Sigmoid colon (tissue), 7 donors: ENCODE measurements at places on chromosomes 2 and 18. TPM values are rescaled to one million over a fixed set of nuclear protein-coding genes. Genes with fewer than 3 reads are reported as not detected.
A peak's percentile ranks its signal among the peaks of the same experiment; 100 is the strongest.

The METAP1D gene
- 5.4 TPM for polyA plus RNA-seq

GRCh38 chr18:56326336-56327072, 311.9 kb downstream of the TXNL1 start:
- no peak for DNase-seq

- no peak for DNase-seq
These were observed 6.5 kb upstream of the ACTG2 start for GRCh38 chr2:73886357-73886756.

- DNase-seq: peak; percentile 77
These were observed 312.9 kb downstream of the PRKCE start for GRCh38 chr2:45964223-45964841.

The TUBA4B gene
- polyA plus RNA-seq: not detected

The MYL12A gene
- polyA plus RNA-seq: 1,173 TPM

GRCh38 chr18:26471027-26471426, 77.3 kb downstream of the KCTD1 start:
- DNase-seq: no peak

- no peak for DNase-seq
These were observed 44.4 kb downstream of the TFPI start for GRCh38 chr2:187509667-187510417.

The VAMP5 gene
- 93.7 TPM for polyA plus RNA-seq

The LRATD1 gene
- 40.6 TPM for polyA plus RNA-seq

DNA sequence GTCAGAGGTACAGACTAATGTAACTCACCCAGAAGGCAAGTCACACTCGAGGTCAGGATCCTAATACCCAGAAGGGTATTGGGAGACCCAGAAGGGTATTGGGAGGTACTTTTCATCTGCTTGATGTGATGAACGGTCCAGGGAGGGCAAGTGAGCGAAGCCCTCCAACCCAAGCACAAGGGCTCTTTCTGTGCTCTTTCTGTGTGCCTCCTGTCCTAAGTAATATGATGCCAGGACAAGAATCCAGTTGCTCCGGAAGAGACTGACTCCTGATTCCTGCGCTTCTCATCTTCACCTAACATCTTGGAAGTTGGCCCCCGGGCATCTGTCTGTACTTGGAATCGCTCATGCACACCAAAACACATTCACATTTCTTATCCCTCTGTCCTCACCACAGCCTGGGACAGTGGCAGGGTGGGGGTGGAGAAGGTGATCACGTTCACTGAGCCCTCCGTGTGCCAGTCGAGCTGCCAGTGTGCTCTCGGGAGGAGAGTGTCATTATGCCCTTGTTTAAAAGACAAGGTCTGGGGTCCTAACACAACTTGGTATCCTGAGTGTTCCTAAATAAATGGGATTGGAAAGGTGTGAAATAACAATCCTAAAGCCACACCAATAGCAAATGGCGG, 17.1 kb downstream of the GYPC start:
- no peak for DNase-seq

DNA sequence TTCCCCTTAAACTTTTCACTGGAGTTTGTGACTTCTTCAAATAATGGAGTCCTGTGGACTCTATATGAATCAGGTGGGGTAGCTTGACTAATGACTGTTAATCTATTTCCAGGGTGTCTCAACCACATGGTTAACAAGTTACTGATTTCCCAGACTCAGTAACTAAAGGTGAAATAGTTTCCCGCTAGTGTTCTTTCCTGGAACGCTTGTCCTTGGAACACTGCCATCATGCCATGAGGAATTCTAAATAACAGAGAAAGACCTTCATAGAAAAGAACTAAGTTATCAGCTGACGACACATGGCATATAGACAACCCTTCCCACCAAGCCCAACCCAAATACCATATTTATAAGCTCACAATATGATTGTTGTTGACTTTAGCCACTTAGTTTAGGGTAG, 1027.9 kb upstream of the FAM98A start:
- DNase-seq: no peak

The KLHL14 gene
- not detected for polyA plus RNA-seq

The L3MBTL4 gene
- polyA plus RNA-seq: 1.2 TPM

The CCDC102B gene
- polyA plus RNA-seq: 1.8 TPM

- no peak for DNase-seq
These were observed 342.6 kb downstream of the CTNNA2 start for GRCh38 chr2:79855264-79856006.

DNA sequence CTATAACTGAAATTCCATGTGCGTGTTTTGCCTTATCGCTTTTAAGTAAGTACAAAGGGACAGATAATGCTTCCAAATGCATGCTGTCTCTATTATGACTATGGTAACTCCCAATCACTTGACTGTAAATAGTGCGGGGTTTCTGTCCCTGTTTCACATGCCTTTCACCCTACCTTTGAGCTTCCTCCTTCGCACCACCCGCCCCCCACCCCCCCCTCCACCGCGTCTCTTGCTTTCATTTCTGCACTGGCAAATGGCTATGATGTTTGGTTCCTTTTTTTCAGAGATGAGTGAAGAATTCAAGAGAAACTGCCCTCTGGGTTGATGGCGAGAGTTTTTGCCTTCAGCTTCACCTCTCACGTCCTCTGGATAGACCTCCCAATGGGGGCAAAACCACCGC, 25.0 kb upstream of the SPP2 start:
- no peak for DNase-seq

GRCh38 chr2:99495115-99495860, 5.5 kb upstream of the REV1 start:
- no peak for DNase-seq

GRCh38 chr2:235026649-235027557, 75.1 kb downstream of the SH3BP4 start:
- DNase-seq: peak; percentile 64

- DNase-seq: no peak
These were observed 139.8 kb upstream of the CCDC150 start for GRCh38 chr2:196499686-196500085.

GRCh38 chr2:65215946-65216345, 11.7 kb upstream of the ACTR2 start:
- DNase-seq: no peak

- no peak for DNase-seq
These were observed 670.7 kb downstream of the ERBB4 start for GRCh38 chr2:211867845-211868451.

GRCh38 chr2:23925702-23926289, 1.1 kb downstream of the ATAD2B start:
- DNase-seq: peak; percentile 82

- DNase-seq: no peak
These were observed 34.9 kb downstream of the SLC20A1 start for GRCh38 chr2:112680666-112681101.

The ST8SIA3 gene
- 0.25 TPM for polyA plus RNA-seq

The DIPK1C gene
- 0.48 TPM for polyA plus RNA-seq

GRCh38 chr2:22209545-22209944, 1085.8 kb downstream of the TDRD15 start:
- no peak for DNase-seq

GRCh38 chr2:168165397-168165796, 82.0 kb downstream of the STK39 start:
- no peak for DNase-seq

The KCNG2 gene
- polyA plus RNA-seq: not detected

The CNNM4 gene
- polyA plus RNA-seq: 36.7 TPM

- no peak for DNase-seq
These were observed 17.4 kb downstream of the RTTN start for GRCh38 chr18:70188113-70188512.

GRCh38 chr2:56118474-56118873, 65.3 kb upstream of the CCDC85A start:
- DNase-seq: no peak

The CXCR1 gene
- polyA plus RNA-seq: 0.46 TPM

DNA sequence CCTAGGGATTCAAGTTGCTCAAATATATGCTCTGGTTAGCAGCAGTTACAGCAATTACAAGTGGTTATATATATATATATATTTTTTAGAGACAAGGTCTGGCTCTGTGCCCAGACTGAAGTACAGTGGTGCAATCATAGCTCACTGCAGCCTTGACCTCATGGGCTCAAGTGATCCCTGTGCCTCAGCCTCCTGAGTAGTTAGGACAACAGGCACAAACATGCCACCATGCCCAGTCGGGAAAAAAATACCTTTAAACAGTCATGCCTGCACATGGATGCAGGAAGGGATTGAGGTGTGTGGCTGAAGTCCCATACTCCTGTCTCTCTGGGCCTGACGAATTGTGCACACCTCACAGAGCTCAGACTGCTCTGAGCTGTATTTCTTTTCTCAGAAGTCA, 19.6 kb upstream of the DNAH7 start:
- no peak for DNase-seq

The LRP2 gene
- polyA plus RNA-seq: not detected

DNA sequence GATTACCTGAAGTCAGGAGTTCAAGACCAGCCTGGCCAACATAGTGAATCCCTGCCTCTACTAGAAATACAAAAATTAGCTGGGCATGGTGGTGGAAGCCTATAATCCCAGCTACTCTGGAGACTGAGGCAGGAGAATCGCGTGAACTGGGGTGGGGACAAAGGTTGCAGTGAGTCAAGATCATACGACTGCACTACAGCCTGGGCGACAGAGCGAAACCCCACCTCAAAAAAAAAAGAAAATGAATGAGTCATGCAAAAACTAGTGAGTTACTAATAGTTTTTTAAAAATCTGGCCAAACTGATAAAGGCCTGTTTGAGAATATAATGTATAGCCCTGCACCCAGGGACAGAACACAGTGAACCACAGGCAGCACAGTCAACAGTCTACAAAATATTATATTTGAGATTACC, 17.5 kb downstream of the AFG3L2 start:
- no peak for DNase-seq

- DNase-seq: peak; percentile 46
These were observed 16.2 kb upstream of the ALPP start for GRCh38 chr2:232362174-232362900.

GRCh38 chr2:99573634-99574251, 83.9 kb upstream of the REV1 start:
- no peak for DNase-seq

- no peak for DNase-seq
These were observed 114.1 kb downstream of the CABLES1 start for GRCh38 chr18:23249348-23249747.

- no peak for DNase-seq
These were observed 454.1 kb upstream of the SALL3 start for GRCh38 chr18:78525366-78526111.

- DNase-seq: no peak
These were observed 106.8 kb upstream of the SERPINE2 start for GRCh38 chr2:224145751-224146355.

The PDE11A gene
- polyA plus RNA-seq: not detected

DNA sequence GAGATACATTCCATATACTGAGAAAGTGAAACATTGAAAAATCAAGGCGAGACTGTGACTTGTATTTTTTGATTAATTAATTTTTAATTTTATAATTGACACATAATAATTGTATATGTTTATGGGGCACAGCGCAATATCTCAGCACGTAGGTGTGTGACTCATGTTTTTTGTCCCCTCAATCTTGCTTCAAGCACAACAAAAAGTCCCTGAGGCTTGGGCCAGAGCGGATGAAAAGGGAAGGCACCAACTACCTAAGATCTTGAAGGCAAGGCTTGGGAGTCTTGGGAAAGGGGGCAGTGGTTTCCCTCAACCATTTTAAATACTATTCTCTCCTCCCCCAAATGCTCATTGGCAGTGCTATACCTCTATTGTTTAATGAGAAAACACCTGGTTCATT, 9.9 kb downstream of the SGPP2 start:
- DNase-seq: no peak

The CYP27C1 gene
- polyA plus RNA-seq: 0.55 TPM

The ACTG2 gene
- 441 TPM for polyA plus RNA-seq

- no peak for DNase-seq
These were observed 12.2 kb upstream of the COL5A2 start for GRCh38 chr2:189191766-189192165.

The ZAP70 gene
- 28.0 TPM for polyA plus RNA-seq

The KIF5C gene
- 2.1 TPM for polyA plus RNA-seq

- DNase-seq: no peak
These were observed 87.1 kb downstream of the GFPT1 start for GRCh38 chr2:69299772-69300516.

DNA sequence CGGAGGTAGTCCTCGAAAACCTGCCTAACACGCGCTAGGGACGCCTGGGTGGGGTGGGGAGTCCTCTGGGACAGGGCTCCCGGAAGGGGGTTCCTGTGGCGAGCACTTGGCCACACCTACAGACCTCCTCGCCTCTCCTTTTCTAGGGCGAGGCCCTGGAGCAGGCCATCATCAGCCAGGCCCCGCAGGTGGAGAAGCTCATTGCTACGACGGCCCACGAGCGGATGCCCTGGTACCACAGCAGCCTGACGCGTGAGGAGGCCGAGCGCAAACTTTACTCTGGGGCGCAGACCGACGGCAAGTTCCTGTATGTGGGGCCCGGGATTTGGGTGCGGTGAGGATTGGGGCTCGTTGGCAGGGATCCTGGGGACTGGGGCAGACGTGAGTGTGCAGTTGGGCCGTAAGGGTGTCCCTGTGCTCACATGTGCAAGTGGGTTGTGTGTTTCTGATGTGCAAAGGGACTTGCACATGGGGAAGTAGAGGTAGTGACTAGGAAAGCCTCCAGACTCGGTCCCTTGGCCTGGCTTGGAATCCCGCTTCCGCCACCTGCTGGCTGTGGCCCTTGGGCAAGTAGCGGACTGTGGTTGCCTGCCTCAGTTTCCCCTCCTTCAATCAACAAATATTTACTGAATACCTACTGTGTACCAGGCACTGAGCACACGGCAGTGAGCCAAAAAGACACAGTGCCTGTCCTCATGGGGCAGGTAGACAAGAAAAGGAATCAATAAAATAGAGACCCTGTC, 11.7 kb downstream of the ZAP70 start:
- no peak for DNase-seq

- DNase-seq: peak; percentile 92
These were observed 873 bp upstream of the SH3RF3 start for GRCh38 chr2:109128048-109128615.
